Activated effector memory CD4-positive, alpha-beta T cell treated with anti-CD3 and anti-CD28 coated beads, Interleukin-2, amount 50 U/mL, for 16 hours (primary cell): ENCODE measurements at places on chromosomes 3 and 15.

GRCh38 chr3:175153595-175153994 is 294.5 kb downstream of the NAALADL2 start:
- DNase-seq: no peak

DNA sequence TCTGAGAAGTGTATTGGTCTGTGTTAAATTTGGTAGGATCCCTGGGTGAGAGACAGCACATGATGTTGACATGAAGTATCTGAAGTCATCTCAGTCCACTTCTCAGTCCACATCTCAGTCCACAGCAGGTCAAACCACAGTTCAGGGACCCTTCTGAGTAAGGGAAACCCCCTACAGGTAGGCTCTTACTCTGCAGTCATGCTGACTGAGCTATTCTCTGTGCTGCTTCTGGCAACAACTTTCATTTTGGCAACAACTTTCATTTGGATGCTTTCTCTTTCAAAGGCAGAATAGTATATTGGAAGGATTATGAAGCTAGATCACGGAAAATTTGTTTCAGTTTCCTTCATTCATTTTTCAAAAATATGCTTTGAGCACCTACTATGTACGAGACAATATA is 178.2 kb upstream of the GOLIM4 start:
- no peak for DNase-seq

DNA sequence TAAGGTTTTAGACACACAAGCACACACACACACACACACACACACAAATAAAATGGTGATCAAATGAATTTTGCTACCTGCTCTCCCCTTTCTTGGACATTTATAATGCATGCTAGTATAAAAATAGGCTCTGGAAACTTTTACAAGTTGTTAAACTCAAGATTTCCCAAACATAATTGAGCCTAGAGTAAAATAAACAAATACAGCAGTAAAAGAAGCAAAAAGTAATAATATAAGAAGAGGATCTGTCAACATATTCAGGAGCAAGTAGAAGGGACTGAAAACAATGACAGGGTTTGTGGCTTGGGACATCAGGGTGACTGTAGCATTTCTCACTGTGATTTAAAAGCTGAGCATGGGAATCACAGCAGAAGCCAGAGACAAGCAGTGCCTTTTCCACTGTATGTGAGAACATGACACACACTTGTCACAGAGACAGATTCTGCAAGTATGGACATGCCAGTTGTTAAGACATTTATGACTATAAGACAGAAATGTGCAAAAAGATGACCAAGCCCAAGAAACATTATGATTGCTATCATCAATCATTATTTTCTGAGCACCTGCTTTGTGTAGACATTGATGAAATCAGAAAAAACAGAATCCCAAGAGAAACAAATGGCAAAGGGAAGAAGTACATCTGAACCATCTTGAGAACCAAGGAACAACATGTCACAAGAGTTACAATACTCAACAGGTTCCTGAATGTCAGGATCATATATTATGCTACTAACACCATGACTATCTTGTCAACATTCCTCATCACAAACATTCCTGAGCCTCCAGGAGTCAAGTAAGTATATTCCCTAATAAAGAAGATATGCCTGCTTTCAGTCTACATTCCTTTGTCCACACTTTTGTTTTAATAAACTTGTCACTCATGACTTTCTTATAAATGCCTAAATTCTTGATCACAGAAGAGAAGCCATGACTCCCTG is 7.1 kb downstream of the THRB start:
- no peak for DNase-seq

GRCh38 chr3:144683065-144683464 is 711.4 kb downstream of the DIPK2A start:
- DNase-seq: no peak

GRCh38 chr3:43379343-43379742 is 93.0 kb downstream of the SNRK start:
- no peak for DNase-seq

DNA sequence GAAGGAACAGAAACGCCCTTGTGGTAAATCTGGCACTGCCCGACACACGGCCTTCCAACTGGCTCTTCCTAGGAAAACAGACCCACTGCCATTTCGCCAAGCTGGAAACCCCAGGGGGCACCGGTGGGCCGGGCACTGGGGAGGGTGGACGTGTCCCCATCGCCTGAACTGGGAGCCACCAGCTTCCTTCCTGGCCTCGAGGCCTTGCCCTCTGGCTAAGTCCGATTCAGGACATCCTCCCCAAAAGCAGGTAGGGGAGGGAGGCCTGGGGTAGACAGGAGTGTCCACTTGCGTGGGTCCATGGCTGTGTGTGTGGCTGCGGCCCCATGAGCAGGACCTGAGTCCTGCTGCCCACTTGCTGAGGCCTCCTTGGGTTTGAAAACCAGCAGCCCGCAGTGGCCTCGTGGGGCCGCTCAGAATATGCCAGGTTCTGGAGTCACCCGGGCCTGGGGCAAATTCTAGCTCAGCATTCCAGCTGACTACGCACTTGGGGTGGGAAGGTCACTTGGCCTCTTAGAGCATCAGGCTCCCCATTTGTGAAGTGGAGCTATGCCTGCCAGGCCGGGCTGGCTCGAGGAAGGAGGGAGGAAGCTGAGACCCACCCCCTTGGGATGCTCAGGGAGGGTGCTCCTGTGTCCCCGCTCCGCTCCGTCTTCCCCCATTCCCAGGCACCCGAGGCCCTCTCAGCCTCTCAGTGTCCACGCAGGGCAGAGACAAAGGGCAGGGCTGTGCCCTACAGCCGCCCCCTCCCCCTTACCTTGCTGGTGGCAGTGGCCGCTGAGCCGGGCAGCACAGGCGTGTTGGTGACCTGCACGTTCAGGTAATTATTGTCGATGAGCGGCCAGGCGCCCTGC is 37.5 kb downstream of the RGMA start:
- no peak for DNase-seq

- no peak for DNase-seq
Measured at GRCh38 chr15:51322621-51323296, 15.6 kb downstream of the CYP19A1 start.

DNA sequence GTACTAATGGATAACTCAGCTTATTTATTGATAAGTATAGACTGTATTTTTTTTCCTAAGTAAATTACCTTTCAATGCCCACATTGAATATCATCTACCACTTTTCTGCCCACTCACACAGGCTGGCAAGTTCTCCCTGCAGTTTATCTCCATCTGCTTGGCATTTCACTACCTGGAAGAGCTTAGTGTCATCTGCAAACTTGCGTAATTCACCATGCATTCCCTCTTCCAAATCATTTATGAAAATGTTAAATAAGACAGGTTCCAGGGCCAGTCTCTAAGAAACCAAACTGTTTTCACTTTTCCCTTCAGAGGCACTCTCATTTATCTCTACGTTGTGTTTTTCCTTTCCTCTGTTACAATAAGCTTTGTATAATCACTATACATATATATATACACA is 1076.6 kb downstream of the IGSF11 start:
- no peak for DNase-seq

- no peak for DNase-seq
Measured at GRCh38 chr3:12944849-12945248, 103.5 kb upstream of the RPL32 start.

GRCh38 chr3:71228156-71228866 is 355.2 kb downstream of the FOXP1 start:
- DNase-seq: no peak

- DNase-seq: no peak
Measured at GRCh38 chr15:98997312-98997711, 10.3 kb downstream of the PGPEP1L start.

DNA sequence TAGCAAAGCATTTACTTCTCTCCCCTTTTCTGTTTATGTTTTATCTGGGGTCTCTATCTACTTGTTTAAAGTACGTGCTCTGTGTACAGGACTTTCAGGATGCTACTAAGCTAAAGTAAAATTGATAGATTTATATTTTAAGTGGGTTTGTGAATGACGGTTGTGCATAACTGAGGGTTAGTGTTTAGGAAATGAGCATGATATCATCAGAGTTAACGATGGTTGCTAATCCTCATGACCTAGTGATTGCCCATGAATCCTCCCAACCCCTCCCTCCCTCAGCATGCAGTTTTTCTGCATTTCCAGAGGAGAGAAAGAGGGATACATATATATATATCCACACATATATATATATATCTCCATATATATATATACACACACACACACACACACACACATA is 957.2 kb downstream of the TUSC7 start:
- DNase-seq: no peak

DNA sequence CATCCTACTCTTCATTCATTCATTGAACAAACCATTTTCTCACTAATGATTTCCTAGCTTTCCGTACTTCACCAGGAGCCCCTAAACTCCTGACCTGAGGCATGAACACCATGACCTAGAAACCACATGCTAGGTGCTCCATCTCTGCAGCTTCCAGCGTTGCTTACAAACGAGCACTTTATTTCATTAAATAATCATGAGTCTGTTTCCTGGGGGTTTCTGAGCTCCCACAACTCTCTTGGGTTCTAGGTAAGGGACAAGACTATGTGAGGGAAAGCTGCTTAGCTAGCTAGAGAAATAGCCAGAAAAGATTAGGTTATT is 1.3 kb downstream of the MAP2K1 start:
- no peak for DNase-seq

DNA sequence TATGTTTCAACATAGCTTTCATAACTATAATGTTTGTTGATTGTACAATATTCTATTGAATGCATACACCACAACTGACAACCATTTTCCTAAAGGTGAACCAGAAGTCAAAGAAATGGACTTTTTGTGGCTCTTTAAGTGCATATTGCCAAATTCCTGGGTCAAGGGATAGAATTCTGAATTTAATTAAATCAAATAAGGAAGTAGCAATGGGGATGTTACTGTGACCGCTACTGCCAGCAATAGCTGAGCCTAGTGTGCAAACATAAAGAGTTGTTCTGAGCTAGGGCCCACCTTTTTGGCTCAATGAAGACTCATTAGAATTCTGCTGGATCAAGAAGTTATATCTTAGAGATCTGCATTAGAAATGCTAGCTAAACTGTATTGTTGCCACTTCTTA is 17.3 kb upstream of the KBTBD8 start:
- no peak for DNase-seq

DNA sequence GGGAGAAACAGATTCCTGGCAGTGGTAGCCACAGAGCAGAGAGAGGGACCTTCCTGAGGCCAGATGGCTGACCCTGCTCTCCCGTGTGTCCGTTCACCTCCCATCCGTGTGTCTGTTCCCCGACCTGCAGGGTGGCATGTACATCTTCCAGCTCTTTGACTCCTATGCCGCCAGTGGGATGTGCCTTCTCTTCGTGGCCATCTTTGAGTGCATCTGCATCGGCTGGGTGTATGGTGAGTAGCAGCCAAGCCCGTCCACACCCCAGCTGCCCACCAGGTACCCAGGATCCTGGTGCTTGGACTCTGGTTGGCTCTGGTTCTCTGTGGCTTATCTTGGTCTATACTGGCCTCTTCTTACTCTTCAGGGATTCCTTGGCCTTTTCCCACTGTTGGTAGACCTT is 59.5 kb upstream of the SLC6A1 start:
- DNase-seq: peak; percentile 34

GRCh38 chr3:107025961-107026360 is 351.3 kb upstream of the CCDC54 start:
- DNase-seq: no peak

DNA sequence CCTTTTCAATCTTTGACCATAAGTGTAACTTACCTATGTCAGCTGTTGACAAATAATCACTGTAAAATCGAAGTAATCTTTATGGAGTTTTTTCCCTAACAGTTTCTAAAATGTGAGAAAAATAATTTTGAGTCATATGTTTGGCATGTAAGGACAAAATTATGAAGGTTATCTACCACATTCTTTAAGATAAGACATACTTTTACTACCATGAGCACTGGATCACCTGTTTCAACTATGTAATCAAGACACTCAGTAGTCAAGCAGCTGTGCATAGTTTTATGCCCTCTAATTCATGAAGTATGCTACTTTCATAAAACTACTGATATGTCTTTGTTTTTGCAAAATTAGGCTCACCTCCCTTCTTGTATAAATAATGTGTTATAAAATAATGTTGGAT is 12.1 kb downstream of the FGF7 start:
- DNase-seq: no peak

GRCh38 chr3:99646107-99646435 is 7.7 kb downstream of the COL8A1 start:
- DNase-seq: no peak

DNA sequence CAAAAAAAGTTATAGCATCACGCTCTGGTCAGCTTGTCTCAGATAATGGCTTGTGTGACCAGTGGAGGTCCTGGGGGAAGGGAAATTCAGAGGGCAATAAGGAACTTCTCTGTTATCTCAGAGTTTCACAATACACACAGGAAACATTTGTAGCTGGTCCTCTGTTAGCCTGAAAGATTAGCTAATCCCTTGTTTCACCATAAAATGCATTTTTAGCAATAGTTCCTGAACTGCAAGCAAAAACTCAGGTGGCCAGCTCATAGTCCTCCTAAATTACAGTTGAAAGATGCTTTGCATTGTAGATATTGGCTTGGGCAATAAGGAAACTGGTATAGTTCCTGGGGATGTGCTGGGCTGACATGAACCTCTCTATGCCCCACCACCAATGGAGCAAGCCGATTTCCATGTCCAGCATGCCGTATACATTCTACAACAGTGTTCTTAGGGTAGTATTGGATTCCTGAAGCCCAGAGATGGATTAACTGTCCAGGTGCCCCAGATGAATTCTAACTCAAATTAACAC is 141.5 kb upstream of the TBL1XR1 start:
- no peak for DNase-seq

GRCh38 chr15:94478763-94479162 is 247.4 kb downstream of the MCTP2 start:
- DNase-seq: no peak

DNA sequence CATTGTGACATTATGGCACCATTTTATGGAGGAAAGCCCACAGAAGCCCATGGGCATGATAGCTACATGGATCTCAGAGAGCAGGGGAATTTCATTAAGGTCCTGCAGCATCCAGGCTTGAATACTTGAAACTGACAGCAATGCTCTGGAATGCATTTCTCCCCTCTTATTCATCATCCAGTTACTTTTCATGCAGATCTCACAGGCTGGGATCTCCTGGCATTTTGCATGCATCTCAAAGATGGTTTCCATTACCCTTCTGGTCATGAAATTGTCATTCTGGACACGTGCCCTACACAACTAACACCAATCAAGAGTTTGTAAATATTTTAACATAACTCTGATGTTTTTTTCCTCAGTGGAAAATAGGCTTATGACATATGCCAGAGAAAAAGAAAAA is 32.4 kb downstream of the VGLL3 start:
- DNase-seq: no peak

- no peak for DNase-seq
Measured at GRCh38 chr3:149605902-149606301, 51.9 kb downstream of the WWTR1 start.

DNA sequence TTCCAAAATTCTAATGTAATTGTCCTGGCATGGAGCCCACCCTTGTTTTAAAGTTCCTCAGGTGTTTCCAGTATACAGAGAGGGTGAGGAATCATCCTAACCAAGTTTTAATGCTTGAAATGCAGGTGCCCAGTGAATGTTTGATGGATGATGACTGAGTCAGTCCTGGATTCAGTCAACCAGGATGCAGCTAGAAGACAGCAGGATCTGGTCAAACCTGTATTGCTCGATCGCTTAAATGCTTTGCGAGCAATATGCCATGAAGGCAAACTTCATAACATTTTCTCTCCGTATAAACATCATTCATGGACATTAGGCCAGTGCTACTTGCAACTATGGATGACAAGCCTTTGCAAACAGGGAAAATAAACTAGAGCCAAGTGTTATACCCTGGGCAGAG is 591.2 kb downstream of the RSL24D1 start:
- no peak for DNase-seq

GRCh38 chr3:52770496-52771333 is at the start of gene NEK4:
NEK4 (minus strand) TSS chr3:52770940; CDS start chr3:52770746, 194 bp downstream.
- peak; percentile 93 for DNase-seq
